Cortex of kidney (tissue), 1 donor: ENCODE measurements at places on chromosomes 12 and 14.

GRCh38 chr12:113820309-113820708 is 145.8 kb downstream of the RBM19 start:
- DNase-seq: no peak

- DNase-seq: no peak
Observed at GRCh38 chr12:119410396-119410795, 75.9 kb downstream of the CCDC60 start.

GRCh38 chr14:24441485-24441884 is 1.1 kb downstream of the SDR39U1 start:
- DNase-seq: no peak

GRCh38 chr12:87217491-87217890 is 811.7 kb downstream of the C12orf50 start:
- no peak for DNase-seq

DNA sequence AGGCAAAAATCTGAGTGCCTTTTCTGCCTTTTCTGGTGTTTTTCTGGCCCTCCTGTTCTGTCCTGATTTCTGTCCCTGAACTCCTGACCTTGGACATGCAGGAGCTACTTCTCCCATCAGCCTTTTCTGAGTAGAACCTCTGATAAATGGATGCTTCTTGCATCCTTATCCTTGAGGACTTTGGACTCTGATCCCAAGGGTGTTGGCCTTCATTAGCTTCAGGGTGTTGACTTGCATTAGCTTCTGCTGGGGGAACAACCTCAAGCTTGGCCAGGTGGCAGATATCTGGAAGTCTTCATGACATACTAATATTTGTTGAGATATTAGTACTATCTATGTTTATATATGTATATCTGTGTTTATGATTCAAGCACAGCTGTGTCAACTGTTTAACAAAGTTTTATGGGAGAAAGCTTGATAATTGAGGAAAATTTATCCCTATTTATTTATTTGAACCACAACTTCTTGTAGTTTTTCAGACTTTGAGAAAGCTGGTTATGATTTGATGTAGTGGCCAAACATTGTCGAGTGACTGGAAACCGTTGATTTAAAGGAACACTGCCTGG is 124.3 kb downstream of the CHST11 start:
- no peak for DNase-seq

DNA sequence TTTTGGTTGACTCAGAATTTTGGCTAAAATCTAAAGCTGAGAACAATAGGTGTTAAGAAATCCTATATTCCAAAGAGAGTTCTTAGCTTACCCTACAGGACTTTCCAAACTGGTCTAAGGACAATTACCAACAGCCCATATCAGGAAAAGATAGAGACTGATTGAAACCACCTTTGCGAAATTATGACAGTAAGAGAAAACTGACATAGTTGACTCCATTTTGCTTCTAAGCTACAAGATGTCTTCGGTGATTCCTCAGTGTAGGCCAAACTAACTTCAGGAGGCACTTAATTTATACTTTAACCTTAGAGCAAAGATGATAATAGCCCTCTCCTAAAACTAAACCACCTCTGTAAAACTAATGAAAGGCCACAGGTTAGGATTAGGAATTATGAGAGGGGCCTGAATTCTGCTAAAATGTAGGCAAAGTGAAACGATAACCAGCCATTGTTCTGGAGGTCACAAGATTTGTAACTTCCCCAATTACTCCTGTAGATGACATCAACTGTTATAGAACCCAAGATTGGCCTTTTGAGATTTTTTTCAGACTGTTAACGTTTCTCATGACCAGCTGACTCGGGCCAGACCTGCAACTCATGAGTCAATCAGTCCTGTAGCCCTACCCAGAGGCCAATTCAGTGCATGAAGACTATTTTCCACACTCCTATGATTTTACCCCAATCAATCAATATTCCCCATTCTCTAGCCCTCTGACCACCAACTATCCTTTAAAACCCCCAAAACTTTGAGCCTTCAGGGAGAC is 43.0 kb downstream of the KLRG1 start:
- DNase-seq: no peak

DNA sequence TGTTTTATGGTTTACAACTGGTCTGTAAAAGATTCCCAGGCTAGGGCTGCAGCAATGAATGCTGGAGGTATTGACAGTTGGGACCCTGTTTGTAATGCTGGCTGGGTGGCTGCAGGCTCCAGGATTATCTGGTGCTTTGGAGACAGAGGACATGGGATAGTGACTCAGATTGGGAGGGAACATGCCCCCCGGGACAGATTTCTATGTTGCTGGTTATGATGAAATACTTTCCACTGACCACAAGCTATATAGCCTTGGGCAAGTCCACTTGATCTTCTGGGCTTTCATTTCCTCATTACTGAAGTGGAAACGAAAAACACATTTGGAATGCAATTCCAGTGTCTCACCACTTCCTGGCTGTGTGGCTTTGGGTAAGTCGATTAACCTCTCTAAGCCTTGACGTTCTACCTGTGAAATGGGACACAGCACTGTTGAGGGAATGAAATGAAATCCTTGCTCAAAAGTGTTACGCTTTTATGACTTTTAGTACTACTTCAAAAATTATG is 6.3 kb upstream of the TPCN1 start:
- no peak for DNase-seq

GRCh38 chr14:101039031-101039754 is 135.7 kb upstream of the RTL1 start:
- DNase-seq: no peak

DNA sequence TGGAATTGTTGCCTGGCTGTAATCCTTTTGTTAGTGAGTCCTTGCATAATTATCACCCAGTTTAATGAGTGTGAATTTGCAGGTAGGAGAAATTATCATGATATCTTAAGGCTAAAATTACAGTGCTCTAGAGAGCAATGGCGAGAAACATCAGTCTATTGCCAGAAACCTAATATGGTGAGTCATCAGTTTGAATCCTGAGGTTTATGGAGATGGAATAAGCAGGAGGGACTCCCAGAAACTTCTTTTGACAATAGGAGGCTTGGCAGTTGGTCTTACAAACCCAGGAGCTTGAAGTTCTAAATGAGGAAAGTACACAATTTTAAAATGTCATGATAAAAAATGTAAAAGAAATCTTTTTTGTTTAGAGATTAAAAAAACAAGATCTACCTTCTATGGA is 31.5 kb upstream of the CRADD start:
- DNase-seq: no peak

GRCh38 chr12:112905451-112906089 is 1.2 kb upstream of the OAS1 start:
- DNase-seq: no peak

DNA sequence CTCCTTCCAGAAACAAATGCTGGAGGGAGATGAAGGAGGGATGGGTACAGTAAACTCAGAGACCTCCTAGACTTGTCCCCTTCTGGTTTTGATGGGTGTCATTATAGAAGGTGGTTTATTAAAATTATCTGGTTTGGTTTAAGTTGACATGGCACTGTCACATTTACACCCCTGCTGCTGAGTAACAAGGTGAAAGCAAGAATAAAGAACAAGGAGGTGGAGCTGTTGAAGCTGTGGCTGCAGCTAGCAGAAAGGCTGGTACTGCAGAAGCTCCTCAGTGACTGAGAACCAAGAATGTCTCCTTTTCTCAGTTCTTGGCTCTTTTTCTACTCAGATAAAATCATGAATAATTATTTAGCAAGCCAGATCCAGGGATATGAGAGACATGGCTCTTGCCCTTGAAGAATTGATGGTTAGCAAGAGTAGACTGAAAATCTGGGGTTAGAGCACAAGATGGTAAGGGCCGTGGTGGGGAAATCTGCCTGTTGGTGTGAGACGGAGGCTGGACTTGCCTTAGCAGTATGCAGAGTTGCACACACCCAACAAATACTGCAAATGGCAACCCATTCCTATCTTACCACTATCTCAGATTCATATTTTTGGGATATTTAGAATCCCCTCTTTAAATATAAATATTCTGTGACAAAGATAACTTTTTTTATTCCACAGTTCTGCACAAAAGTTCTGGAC is at the start of gene GZMH:
GZMH (minus strand) TSS at position 31 of the 690 bp plus-strand sequence. CDS start 72 bp downstream, outside the sequence.
- no peak for DNase-seq

GRCh38 chr12:12376646-12377448 is 20.0 kb downstream of the BORCS5 start:
- DNase-seq: no peak

DNA sequence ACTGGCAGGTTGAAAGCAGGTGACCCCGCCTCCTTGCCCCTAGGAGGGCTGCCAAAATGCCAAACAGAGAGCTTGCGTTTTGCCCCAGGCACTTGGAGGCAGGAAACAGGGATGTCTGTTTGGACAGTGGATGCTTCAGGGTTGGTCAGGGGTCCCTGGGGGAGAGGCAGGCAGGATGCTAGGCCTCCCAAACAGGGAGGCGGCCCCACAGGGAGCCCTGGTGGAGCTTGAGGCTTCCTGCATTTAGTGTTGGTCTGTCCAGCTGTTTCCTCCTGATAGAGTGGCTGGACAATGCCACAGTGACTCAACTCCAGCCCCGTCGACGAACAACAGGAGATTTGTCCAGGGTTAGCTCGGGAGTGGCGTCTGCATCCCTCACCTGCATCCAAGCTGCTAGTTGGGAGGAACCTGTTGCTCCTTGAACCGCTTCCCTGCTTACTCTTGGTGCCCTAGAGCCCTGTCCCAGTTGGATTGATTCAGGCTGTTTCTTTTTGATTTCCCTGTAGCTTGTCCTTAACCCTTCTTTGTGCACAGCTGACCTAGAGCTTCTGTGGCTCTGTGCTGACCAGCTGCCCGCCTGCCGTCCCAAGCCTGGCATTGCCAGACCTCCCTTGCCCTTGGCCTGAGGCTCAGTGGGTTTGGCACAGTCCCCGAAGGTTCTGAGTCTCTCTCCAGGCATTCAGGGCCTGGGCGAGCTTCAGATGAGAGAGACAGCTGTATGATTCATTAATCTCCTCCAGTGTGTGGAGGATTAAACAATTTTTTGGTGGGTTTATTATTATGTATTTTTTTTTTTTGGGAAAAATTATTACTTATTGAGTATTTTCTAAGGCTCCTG is 45.9 kb downstream of the TSPAN9 start:
- DNase-seq: no peak

DNA sequence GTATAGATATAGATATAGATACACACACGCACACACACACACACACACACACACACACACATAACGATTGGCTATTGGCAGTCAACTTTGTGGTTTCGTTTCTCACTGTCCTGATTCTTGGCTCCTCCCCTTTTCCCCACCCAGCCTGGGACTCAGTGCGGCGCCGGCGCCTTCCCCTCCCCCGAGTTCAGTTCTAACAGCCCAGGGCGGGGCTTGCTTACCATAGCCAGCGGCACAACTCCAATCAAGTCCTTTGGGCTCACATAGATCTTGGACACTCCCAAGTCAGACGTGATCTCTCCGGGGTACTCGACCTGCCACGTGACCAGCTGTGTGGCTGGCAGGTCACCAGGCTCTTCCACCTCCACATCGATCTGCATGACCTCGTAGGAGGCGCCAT is 484.1 kb downstream of the GLT1D1 start:
- DNase-seq: no peak

DNA sequence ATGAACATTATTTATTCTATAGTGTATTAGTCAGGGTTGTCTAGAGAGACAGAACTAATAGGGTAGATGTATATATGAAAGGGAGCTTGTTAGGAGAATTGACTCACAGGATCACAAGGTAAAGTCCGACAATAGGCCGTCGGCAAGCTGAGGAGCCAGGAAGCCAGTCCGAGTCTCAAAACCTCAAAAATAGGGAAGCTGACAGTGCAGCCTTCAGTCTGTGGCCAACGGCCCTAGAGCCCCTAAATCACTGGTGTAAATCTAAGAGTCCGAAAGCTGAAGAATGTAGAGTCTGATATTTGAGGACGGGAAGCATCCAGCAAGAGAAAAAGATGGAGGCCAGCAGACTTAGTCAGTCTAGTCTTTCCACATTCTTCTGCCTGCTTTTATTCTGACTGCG is 912.2 kb downstream of the FLRT2 start:
- DNase-seq: no peak

DNA sequence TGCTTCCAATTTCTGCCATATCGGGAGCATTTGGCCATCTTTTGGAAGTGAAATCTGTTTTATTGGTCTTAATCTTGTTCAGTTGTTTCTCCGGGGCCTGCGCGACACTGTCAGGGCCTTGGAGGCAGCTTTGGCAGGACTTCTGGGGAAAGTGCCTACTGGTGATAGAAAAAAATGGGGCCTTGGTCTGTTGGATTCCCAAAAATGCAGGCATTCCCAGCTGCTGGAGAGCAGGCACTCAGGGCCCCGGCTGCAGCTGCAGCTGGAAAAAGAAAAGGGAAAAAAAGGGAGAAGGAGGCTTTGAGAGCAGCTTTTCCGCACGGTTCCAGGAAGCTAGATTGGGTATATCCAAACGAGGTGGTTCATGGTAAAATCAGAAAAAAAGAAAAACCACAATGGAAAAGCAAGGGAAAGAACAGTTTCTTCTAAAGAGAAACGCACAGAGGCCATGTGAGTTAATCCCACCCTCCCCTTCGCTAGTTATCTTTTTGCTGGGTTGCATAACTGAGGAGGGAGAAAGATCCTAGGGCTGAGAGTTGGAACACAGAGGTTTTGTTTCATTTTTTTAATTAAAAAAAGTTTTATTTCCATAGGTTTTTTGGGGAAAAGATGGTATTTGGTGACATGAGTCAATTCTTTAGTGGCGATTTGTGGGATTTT is 134.7 kb upstream of the RFLNA start:
- no peak for DNase-seq

DNA sequence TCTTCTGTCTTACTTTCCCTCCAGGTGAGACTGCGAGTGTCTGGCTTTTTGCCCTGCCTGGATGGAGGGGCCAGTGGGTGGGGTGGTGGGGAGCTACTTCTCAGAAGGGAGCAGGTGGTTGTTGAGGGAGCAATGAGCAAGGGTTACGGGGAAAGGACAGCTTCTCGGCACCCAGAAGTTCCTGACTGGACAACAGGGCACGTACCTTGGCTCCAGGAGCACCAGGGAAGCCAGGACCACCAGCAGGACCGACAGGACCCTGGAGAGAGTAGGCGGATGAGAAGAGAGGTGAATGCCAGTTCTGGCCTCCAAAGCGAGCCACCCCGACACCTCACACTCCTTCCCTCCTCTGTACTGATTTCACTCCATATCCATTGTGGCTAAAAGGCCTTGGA is 15.3 kb downstream of the COL2A1 start:
- DNase-seq: no peak

- no peak for DNase-seq
Observed at GRCh38 chr12:22409377-22410164, 75.1 kb upstream of the ST8SIA1 start.

DNA sequence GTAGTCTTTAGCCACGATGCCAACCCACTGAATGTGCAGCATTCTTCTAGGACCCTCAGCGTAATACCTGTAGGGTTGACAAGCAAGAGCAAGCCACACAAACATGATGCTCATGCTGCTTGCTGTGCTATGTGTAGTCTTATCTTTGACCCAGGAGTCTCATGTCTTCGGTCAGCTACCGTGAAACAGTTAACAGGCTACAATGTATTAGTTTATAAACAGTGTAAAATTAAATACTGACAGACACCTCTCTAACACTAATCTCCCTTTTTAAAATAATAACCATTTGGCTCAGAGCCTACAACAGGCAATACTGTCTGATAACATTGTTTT is 1.9 kb downstream of the EAPP start:
- no peak for DNase-seq
